ENCODE measurements at places on chromosomes 5 and 9. TPM values are rescaled to one million over a fixed set of nuclear protein-coding genes. Genes with fewer than 3 reads are reported as not detected.

GRCh38 chr9:135783540-135784245, 81.7 kb downstream of the KCNT1 start:
- H3K27ac ChIP-seq: no peak overlapping the region
- H3K36me3 ChIP-seq: no peaks in the 10 kb centered on the region
- no peak for DNase-seq
- H3K4me3 ChIP-seq: no peak overlapping the region
- no peaks in the 10 kb centered on the region for H3K4me1 ChIP-seq

DNA sequence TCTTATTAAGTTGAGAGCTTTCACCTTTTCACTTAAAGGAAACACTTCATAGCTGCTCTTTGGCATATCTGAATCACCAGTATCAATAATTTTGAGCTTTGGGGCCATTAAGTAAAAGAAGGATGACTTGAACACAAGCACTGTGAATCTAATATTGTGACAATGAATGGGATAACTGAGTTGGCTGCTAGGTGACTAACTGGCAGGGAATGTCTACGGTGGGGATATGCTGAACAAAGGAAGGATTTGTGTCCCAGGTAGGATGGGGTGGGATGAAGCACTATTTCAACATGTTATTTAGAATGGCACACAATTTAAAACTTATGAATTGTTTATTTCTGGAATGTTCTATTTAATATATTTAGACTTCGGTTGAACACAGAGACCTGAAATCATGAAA, 123.6 kb downstream of the TEX10 start:
- peaks cover 46% of the 10 kb centered on the region for H3K36me3 ChIP-seq
- H3K27me3 ChIP-seq: no peaks in the 10 kb centered on the region
- no peaks in the 10 kb centered on the region for H3K4me1 ChIP-seq
- H3K4me3 ChIP-seq: no peak overlapping the region

Gene MYMK
- not detected for total RNA-seq

DNA sequence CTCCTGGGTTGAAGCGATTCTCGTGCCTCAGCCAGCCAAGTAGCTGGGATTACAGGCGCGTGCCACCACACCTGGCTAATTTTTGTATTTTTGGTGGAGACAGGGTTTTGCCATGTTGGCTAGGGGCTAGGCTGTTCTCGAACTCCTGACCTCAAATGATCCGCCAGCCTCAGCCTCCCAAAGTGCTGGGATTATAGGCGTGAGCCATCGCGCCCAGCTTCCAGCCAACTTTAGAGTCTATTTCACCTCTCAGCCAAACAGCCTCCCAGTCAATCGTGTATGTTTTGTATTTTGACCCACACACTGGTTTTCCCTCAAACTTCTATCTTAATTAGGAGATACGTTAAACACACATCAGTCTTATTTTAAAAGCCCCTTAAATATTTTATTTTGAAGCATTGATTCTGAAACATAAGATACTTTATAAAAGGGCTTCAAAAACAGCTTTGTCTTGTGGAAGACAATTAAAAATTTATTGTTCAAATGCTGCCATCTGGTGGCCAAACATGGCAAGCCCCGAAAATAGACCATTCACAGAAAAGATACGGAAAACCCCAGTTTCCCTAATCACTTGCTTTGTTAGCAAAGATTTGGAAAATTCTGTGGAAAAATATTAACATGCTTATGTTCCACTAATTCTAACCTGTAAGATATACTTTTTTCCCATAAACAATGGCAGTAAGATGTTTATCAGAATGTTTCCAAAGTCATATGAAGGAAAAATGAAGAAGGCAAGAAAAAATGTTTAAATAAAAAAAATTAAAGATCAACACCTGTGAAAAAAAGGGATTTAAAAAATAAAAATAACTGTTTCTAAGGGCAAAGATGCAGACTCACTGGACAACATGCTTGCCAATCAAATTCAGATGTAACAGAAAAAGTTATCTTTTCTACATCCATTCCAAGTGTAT, 33.1 kb downstream of the APTX start:
- DNase-seq: peak; percentile 75
- peaks cover 1% of the 10 kb centered on the region for H3K4me1 ChIP-seq
- H3K27me3 ChIP-seq: no peaks in the 10 kb centered on the region
- peaks cover 13% of the 10 kb centered on the region for H3K36me3 ChIP-seq
- no peak overlapping the region for H3K27ac ChIP-seq
- no peak overlapping the region for H3K4me3 ChIP-seq

GRCh38 chr5:116448450-116448849, 126.2 kb downstream of the SEMA6A start:
- H3K36me3 ChIP-seq: peaks cover 15% of the 10 kb centered on the region
- no peaks in the 10 kb centered on the region for H3K27me3 ChIP-seq
- H3K27ac ChIP-seq: no peak overlapping the region
- no peaks in the 10 kb centered on the region for H3K4me1 ChIP-seq
- H3K4me3 ChIP-seq: no peak overlapping the region

GRCh38 chr9:79254900-79255650, 316.7 kb upstream of the TLE4 start:
- H3K36me3 ChIP-seq: no peaks in the 10 kb centered on the region
- no peaks in the 10 kb centered on the region for H3K4me1 ChIP-seq
- no peak for DNase-seq
- peaks cover 4% of the 10 kb centered on the region for H3K27me3 ChIP-seq

GRCh38 chr9:136133191-136133958, 14.7 kb upstream of the TMEM250 start:
- no peak overlapping the region for H3K27ac ChIP-seq
- no peaks in the 10 kb centered on the region for H3K4me1 ChIP-seq
- peak; percentile 35 for DNase-seq
- H3K27me3 ChIP-seq: peaks cover 24% of the 10 kb centered on the region
- peak overlapping the region; percentile 10 for H3K4me3 ChIP-seq

Gene TMC1
- total RNA-seq: 0.38 TPM

DNA sequence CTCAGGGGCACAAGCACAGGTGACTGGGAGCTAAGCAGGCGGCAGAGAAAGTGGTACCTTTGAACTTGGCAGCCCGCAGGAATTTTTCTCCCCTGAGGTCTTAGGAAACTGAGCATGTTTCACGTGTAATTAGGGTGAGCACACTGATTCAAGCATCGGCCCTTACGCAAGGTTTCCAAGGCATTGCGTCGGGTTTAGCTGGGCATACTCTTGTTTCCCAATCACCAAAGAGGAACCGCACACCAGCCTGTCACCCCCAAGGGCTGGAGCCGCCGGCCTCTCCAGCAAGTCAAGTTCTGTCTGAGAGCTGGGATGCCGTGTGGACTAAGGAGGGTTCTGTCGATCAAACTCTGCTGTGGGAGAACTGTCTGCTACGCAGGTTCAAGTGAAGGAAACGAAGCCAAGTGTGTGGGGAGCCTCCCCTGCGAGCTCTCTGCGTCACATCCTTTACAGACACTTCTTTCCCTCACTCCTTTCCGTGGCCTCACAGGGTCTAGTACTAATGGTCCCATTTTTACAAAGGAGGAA, 53.0 kb downstream of the ERGIC1 start:
- no peak overlapping the region for H3K27ac ChIP-seq
- no peaks in the 10 kb centered on the region for H3K27me3 ChIP-seq
- peaks cover 18% of the 10 kb centered on the region for H3K36me3 ChIP-seq

DNA sequence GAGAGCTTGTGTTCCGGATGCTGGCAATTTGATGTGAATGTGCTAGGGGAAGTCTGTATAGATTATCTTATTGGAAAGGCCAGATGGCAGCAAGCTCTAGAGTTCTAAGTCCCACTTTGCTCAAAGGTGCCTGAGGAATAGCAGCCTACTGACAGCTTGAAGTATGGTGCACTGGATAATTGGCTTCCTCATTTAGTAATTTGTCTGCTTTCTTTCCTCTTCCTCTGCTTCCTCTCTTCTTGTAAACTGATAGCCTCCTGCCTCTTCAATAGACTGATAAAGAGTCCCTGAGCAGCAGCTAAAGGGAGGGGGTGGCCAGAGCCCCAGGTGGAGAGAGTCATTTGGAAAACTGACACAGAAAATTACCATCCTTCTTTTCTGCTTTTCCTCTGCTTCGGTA, 177.3 kb downstream of the FGF1 start:
- no peak for DNase-seq
- H3K27ac ChIP-seq: no peak overlapping the region
- no peak overlapping the region for H3K4me3 ChIP-seq
- H3K27me3 ChIP-seq: peaks cover 3% of the 10 kb centered on the region
- H3K36me3 ChIP-seq: no peaks in the 10 kb centered on the region
- peaks cover 34% of the 10 kb centered on the region for H3K4me1 ChIP-seq

- no peaks in the 10 kb centered on the region for H3K27me3 ChIP-seq
- DNase-seq: no peak
- H3K4me3 ChIP-seq: no peak overlapping the region
- H3K27ac ChIP-seq: no peak overlapping the region
- H3K36me3 ChIP-seq: no peaks in the 10 kb centered on the region
Measured at GRCh38 chr5:97694091-97694490, 511.0 kb upstream of the RIOK2 start.

Gene RPL12
- total RNA-seq: 2,364 TPM

Gene MZB1
- total RNA-seq: 14.4 TPM

GRCh38 chr5:150778088-150778516, 455 bp upstream of the SMIM3 start:
- DNase-seq: no peak
- H3K4me3 ChIP-seq: peak overlapping the region; percentile 99
- H3K4me1 ChIP-seq: peaks cover 48% of the 10 kb centered on the region

DNA sequence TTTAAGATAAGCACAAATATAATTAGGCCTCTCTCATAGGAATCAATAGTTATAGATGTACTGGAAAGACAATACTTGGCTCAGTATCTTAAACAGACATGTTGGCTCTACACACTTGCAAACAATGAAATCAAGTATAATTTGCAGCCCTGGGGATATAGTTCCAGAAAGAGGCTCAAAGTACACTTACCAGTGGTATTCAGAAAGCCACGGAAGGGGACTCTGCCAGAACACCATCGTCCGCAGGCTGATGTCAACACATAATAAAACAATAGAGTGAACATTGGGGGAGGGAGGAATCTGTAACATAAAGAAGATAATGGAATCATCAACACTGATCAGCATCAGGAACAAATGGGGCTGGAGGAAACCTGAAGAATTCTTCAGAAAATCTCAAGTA, 31.2 kb upstream of the EBF1 start:
- H3K27ac ChIP-seq: no peak overlapping the region
- no peak for DNase-seq
- H3K27me3 ChIP-seq: no peaks in the 10 kb centered on the region

Gene RXFP3
- total RNA-seq: not detected
